Nucleus accumbens (tissue), 56 donors: ENCODE measurements at places on chromosomes 5 and 9.

- DNase-seq = no peak
Measured at GRCh38 chr9:6356904-6357303, 28.7 kb downstream of the TPD52L3 start.

- no peak for DNase-seq
Measured at GRCh38 chr9:90523958-90524357, 118.7 kb downstream of the DIRAS2 start.

DNA sequence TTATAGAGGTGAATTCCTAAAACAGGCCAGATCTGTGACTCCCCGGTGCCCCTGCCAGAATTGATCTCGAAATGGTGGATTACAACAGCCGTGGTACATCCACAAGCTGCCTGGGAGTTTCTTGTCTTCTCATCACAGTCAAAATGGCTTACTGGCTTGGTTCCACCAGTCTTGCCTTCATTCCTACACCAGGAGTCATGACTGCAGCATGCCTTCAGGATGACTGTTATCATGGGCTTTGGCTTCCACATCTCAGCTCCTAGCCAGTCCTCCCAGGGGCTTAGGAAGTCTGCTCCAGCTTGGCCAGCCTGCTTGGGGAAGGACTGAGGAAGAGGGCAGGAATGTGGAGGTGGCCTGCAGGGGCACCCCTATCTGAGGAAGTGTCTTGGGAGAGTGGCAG is 132.9 kb upstream of the NR3C1 start:
- no peak for DNase-seq

GRCh38 chr9:101674165-101674564 is 64.3 kb downstream of the GRIN3A start:
- no peak for DNase-seq

GRCh38 chr5:74482523-74482922 is 158.0 kb downstream of the ENC1 start:
- DNase-seq = no peak

DNA sequence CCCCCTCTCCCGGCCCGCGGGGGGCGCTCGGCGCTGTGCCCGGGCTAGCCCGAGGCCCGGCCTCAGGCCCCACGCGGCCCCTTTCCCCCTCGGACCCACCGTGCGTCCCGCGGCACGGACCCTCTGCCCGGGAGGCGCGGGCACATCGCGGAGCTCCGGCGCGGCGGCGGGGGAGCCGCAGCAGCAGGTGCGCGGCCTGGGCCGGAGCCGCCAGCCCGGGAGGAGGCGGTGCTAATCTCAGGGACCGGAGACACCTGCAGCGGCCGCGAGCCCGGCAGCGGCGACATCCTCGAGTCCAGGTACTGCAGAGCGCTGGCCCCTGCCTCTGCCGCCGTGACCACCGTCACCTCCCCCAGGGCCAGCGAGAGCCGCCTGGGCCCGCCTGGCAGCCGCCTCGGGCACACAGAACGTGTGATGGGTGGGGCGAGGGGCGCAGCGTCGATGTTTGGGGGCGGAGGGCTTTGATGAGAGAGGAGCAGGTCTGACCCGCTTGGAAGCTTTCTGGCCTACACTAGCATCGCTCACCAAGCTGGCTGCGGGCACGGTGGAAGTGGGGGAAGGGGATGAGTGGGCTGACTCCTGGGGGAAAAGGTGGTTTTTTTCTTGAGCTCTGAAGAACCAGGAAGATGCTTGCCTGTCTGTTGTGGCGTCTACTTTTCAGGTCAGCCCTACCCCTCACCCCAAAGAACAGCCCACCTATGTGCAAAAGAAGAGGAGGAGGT is 524 bp downstream of the CYFIP2 start:
- DNase-seq = no peak

GRCh38 chr5:137148655-137149054 is 350.5 kb downstream of the SPOCK1 start:
- no peak for DNase-seq

- no peak for DNase-seq
Measured at GRCh38 chr5:55546947-55547346, 12.2 kb upstream of the PLPP1 start.

DNA sequence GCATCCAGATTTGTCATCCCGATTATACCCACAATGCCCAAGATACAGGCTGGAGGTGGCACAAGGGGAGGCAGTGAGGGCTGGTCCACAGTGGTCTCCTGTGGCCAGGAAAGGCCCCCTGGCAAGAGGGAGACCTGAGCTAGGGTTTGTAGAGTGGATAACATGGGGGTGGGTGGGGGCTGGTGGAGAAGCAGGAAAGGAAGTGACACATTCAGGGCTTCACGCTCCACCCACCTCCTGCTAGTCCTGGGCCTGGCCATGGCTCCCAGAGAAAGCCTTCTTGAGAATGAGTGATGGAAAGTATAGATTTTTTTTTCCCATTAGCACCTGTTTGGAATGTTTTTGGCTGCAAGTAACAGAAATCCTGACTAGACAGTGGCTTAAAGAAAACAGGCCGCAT is 81.3 kb downstream of the ANKRD33B start:
- DNase-seq = no peak

GRCh38 chr9:137402746-137403145 is 20.2 kb downstream of the EXD3 start:
- no peak for DNase-seq

- DNase-seq = no peak
Measured at GRCh38 chr5:92703976-92704375, 877.0 kb downstream of the NR2F1-AS1 start.

DNA sequence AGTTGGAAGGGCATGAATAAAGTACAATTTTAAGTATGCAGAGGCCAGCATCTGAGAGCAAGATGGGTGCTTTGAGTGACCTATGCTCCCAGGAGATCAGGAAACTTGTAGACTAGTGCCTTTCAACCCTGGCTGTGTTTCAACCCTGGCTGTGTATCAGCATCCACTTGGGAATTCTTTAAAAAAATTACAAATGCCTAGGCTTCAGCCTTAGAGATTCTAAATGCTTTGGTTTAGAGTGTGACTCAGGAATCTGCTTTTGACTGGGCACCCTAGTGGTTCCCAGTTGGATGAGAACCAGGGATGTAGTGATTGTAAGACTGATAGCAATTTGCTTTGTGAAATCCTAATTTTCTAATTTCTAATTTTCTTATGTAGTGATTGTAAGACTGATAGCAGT is 65.6 kb downstream of the RALGPS1 start:
- DNase-seq = no peak

- no peak for DNase-seq
Measured at GRCh38 chr5:168992687-168993086, 308.3 kb downstream of the SLIT3 start.

DNA sequence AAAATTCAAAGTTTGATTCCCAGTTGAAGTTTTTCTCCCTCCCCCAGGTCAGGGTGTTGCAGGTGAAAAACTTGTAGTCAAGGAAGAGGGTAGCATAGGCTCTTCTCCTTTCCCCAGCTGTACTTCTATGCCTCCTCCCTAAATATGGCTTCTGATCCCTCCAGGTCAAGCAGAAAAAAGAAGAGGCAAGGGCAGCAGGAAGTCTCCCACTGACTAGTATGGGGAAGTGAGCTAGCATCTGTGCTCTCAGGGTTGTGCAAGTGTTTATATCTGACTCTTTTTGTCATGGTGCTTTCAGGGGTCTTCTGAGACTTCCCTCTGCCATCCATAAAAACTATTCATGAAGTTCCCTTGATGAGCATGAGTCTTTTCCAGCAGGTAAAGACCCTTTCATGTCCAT is 76.0 kb downstream of the ATPSCKMT start:
- DNase-seq = no peak

DNA sequence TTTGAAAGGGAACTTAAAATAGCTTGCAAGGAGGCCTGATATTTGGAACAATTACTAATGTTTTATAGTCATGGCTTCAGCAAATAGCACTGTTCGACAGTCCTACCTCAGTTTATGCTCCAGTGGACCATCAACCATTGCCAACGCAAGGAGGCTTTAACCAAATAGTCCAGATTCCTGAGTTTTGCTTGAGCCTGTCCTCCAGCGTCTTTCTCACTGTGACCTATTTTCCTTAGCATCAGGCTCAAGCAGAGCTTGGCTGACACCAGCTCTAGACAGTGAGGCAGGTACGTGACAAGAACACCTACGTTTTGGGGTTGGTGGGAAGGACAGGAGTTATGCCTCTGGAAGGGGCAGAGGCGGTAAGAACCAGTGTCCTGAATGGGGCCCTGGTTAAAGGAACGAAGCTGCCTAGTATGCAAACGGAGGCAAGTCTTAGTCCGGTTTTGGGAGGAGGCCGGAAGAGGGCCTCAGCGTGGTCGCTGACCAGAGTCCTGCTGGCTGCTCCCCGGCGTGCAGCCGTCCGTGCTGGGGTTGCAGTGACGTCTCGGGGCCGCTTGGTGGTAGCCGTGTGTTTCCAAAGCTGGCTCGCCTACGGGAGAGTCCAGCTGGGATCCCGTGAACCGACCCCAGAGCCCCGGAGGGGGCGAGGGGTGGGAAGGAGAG is 998 bp upstream of the FGF18 start:
- peak; percentile 63 for DNase-seq

DNA sequence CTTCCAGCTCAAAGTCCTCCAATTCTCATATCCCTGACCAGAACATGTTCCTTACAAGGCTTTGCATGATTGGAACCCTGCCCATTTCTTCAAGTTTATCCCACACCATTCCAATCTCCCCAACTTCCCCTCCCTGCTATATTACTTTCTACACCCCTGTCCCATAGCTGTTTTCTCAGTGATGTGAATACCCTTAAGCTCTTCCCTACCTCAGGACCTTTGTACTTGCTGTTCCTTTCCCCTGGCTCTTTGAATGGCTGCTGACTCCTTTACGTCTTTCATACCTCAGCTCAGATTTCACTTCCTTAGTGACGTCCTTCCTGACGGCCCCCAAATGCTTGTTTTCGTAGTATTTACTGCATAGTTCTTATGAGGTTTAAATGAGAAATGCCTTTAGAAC is 166.2 kb upstream of the ZNF462 start:
- DNase-seq = no peak

DNA sequence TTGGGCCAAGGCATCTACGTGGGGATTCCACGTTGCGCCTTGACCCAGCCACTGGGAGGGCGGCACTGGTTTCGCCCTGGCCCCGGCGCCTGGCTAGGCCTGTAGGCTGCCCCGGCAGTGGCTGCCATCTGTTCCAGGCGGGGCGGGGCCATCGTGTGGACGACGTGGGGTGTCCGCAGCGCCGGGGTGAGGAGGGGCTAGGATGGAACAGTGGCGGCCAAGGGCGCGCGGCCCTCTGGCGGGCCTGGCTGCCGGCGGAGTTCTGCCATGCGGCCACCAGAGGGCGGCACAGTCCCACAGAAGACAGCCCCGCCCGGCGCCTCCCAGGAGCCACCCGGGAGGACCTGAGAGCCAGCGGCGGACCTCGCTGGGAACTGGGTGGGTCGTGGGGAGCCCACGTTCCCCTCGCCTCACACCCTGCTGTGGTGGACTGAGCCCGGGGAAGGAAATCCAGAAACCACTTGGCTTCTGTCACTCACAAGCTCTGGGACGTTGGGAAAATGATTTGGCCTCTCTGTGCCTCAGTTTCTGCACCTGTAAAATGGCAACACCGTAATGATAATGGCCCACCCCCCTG is 22.6 kb upstream of the RAPGEF1 start:
- no peak for DNase-seq

GRCh38 chr9:4662108-4662988 is at the start of gene PLPP6:
TSS of gene PLPP6 (plus strand) at chr9:4662294. CDS start at chr9:4662376, 82 bp downstream.
- peak; percentile 72 for DNase-seq

GRCh38 chr9:94918038-94918753 is 191.7 kb downstream of the AOPEP start:
- DNase-seq = no peak

- DNase-seq = no peak
Measured at GRCh38 chr5:138875946-138876345, 811 bp upstream of the LRRTM2 start.

DNA sequence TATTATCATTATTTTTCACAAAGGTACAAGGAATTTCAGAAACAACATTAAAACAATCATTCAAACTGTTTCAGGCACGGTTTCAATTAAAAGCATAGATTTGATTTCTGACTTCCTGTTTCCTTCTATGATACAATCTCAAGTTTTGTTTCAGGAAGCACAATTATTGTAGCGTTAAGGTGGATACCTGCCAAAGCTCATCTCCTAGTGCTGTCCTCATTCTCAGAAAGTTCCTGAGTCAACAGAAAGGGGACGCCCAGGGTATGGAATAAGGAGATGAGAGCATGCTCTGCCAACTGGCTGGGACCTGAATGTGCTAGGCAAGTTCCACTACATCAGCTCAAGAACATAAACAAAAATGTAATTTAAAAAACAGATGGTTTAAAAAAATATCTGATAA is 2.0 kb upstream of the TRIM14 start:
- no peak for DNase-seq

- no peak for DNase-seq
Measured at GRCh38 chr5:33487236-33487635, 46.5 kb downstream of the TARS1 start.

- no peak for DNase-seq
Measured at GRCh38 chr5:21831145-21831787, 1021.9 kb downstream of the CDH12 start.

GRCh38 chr5:147464211-147464610 is 45.7 kb downstream of the DPYSL3 start:
- no peak for DNase-seq

GRCh38 chr5:139578325-139578724 is 17.2 kb downstream of the UBE2D2 start:
- DNase-seq = no peak

DNA sequence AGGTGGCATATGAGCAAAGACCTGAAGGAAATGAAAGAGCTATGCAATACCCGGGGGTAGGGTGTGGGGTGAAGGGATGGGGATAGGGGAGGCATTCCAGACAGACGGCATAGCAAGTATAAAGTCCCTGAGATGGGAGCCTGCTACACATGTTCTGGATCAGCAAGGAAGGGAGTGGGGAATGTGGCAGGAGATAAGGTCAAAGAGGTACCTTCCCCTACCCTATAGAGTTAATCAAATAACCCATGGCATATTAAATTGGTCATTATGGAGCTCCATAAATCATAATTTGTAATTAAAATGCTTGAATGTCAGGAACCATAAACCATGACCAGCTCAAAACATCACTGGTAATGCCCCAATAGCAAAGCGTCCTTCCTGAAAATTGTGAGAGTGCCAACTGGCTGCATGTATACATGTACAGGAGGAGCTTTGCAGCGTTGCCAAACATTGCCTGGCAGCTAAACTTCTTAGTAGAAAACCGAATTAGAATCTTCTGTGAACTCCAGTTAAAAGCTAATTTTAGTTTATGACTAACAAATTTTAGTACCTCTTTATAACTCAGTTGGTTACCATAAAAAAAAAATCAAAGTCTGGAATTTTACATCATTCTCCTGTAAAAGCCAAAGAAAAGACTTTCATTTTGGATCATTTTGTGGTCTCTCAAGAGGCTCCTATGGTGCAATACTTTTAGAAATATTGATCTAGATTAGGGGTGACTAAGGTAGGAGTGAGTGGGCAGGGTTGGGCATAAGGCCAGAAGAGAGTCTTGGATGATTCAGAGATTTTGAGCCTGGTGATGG is 4.7 kb downstream of the DNAI1 start:
- DNase-seq = no peak

DNA sequence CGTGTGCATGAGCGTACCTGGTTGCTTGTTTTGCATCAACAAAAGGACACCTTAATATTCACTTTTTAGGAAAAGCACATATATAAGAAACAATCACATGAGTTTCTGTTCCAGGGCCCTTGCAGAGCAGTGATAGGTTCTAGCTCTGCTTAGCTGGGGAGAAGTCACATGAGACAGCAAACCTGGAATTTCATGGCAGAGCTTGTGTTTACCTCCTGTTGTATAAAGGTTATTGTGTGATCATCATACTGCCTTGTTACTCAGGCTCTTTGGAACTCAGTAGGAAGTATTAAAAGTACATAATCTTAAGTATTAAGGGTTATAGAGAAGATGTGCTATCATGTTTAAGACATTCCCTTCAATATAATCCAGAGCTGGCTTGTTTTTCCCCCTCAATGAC is 18.0 kb upstream of the VLDLR start:
- no peak for DNase-seq
